ENCODE measurements at places on chromosomes 11 and 22.

- DNase-seq: peak; percentile 63
Measured at GRCh38 chr11:76807206-76807875, 24.2 kb downstream of the TSKU start.

DNA sequence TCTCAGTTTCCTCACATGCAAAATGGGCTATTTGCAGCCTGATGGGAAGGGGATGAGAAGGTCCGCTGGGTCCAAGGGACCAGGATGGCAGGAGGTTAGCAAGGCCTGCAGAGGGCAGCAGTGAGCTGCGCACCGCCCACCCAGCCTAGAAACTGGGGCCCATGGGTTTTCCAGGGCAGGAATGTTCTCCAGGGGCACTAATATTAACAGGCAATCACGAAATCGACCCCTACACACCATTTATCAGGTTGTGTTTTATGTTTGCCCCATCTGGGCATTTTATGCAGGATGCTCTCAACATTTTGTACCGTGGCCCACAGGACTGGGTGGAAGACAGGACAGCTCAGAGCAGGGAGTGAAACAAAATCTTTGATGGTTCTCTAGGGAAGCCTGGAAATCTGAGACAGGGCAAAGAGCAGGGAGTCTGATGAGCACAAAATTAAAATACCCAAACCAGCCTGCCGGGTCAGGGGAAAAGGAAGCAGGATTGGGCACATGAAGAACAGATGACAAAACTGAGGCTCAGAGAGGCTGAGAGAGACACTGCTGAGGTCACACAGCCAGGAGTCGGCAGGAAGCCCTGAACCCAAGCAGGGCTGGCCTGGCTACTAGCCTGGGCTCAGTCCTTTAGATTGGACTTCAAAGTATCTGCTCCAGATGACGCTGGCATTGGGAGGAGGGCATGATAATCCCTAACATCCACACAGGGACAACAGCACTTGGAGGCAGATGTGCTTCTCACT, 1.6 kb upstream of the BCR start:
- DNase-seq: peak; percentile 63

DNA sequence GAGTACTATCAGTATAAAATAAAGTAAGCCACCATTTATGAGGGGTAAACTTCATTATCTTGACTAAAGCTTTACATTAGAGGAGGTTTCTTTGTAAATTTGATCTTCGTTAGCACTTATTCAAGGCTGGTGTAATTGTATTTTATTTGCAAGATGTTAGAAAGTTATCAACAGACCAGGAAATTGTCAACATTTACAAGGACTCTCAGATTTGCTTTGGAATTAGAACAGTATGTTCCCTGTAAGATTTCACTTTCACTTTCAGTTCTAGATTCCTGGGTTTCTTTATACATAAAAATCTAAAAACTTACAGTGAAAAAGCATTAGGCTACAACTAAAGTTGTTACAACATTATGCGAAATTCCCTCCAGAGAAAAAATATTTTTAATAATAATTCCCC, 4.6 kb upstream of the BIRC3 start:
- DNase-seq: no peak

GRCh38 chr11:133934599-133935550, 21.9 kb downstream of the IGSF9B start:
- DNase-seq: no peak

- no peak for DNase-seq
Measured at GRCh38 chr11:1130276-1131032, 27.3 kb upstream of the MUC5AC start.

GRCh38 chr11:57144075-57144474, 37.7 kb upstream of the LRRC55 start:
- DNase-seq: no peak

DNA sequence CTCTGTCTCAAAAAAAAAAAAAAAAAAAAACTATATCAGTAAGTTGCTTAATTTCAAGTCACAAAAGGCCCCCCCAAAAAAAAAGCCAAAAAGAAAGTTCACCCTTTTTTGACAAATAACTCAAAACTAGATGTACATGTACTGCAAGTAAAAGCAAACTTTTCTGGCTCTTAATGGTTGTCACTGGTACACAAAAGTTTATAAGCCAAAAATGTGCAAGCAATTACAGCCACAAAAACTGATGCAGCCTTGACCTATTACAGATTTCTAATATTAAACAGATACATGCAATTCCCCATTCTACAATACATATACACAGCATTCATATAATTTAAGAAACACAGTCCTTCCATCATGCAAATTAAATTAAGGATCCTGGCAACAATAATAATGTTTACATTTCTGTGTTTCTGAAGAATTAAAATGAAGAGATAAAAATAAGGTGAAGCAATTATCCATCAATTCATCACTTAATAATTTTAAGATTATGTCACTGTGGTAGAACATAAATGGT, 18.6 kb downstream of the PICALM start:
- no peak for DNase-seq

- peak; percentile 8 for DNase-seq
Measured at GRCh38 chr22:39746600-39747262, 146.8 kb downstream of the ENTHD1 start.

DNA sequence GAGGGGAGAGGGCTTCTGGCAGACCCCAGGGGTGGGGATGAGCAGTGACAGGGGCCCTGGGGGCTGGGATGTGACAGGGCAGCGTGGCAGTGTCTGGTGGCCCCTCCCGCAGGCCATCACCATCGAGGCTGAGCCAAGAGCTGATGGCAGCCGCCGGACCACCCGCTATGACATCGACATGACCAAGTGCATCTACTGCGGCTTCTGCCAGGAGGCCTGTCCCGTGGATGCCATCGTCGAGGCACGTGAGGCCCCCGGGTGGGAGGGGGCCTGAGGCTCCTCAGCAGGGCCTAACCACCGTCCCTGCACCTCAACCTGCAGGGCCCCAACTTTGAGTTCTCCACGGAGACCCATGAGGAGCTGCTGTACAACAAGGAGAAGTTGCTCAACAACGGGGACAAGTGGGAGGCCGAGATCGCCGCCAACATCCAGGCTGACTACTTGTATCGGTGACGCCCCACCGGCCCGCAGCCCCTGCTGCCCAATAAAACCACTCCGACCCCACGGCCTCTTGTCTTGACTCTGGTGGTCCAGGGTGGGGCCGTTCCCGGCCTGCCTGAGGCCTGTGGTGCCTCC, 2.6 kb upstream of the TCIRG1 start:
- DNase-seq: no peak

DNA sequence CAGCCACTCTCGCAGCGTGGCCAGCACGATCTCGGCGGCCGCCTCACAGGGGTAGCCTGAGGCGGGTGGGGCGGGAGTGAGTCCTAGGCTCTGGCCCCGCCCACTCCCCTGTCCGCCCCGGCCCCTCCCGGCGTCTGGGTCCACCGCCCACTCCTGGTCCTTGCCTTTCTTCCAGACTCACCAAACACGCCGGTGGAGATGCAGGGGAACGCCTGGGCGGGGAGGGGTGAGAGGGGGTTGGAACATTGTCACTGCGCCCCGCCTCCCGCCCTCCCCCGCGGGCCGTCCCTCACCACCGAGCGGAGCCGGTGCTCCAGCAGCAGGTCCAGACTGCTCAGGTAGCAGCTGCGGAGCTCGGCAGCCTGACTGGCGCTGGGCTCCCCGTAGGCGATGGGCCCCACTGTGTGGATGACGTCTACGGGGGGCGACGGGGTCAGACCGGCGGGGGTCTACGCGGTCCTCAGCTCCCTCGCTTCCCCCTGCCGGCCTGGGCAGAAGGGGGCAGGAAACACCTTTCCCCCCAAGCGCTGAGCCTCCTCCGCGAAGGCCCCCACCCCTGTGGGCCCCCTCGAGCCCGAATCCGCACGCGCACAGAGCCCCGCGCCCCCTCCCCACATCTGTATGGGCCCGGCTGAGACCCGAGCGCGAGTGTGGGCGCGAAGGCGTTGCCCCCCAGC, 13.2 kb downstream of the OTUB1 start:
- DNase-seq: peak; percentile 64

DNA sequence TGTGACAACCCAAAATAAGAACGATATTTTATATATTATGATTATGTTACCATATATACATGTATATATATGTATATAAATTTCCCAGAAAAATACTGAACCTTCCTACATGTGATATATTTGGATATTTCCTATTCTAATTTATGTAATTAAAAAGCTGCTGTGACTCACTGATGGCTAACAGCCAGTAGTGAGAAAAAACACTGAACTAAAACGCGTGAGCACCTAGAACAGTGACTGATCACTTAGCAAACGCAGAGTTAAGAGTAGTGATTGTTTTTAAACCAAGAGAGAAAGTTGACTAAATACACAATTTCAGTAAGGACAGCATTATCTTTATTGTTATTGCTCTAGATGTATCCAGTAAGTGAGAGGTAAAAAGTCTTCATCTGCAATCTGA, 213.8 kb downstream of the TMEM135 start:
- DNase-seq: no peak

GRCh38 chr11:46877580-46877979, 31.5 kb upstream of the CKAP5 start:
- no peak for DNase-seq

- no peak for DNase-seq
Measured at GRCh38 chr11:111423250-111423615, 44.2 kb upstream of the POU2AF1 start.

Data from activated CD4-positive, alpha-beta T cell treated with anti-CD3 and anti-CD28 coated beads, Interleukin-2, amount 50 U/mL, for 1 hour (primary cell).